ENCODE measurements at places on chromosomes 11 and 22.

DNA sequence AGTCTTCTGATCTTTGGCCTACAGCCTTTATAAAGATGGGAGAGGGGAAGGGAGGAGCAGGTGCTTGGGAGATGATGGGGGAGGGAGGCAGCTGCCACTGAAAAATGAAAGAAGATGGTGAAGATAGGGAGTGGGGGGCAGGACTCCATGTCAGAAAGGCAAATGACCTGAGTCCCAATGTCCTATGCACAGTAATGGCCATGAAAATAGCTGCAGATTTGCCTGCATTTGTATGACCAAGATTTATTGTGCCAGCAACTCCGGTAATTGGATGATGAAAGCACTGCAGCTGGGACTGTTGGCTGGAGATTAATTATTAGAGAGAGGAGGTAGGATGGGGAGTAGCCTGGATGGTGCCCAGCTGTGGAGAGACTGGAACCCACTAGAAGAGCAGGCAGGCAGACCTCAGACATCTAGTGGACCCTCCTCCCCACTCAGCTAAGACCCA, 36.1 kb downstream of the NEU3 start:
- DNase-seq, result no peak

DNA sequence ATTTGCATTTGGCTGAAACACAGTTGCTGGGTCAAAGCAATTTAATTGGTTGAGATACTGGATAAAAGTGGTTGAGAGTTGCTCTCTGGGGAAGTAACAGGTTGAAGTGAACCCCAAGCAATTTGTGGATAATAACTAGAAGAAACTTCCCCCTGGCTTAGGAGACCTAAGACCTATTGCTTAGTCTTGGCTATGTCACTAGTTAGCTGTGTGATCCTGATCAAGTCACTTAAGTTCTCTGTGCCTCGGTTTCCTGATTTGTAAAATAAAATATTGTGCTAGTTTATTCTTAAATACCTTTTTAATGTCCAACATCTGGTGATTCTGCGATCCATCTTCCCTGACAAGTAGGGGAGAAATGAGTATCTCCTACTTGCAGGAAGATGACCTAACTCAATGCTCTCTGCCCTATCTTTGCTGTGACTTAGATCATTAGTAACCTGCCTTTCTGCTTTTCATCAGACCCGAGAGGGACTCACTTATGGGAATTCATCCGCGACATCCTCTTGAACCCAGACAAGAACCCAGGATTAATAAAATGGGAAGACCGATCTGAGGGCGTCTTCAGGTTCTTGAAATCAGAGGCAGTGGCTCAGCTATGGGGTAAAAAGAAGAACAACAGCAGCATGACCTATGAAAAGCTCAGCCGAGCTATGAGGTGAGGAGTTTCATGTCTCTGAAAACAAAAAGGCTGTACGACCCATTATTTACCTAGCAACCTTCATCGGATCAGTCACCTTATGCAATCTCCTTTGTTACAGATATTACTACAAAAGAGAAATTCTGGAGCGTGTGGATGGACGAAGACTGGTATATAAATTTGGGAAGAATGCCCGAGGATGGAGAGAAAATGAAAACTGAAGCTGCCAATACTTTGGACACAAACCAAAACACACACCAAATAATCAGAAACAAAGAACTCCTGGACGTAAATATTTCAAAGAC, 37.5 kb downstream of the EHF start:
- DNase-seq, result no peak

- DNase-seq, result no peak
These were observed 12.3 kb downstream of the ABTB2 start for GRCh38 chr11:34345540-34345876.

GRCh38 chr11:108873310-108873709, 208.4 kb downstream of the DDX10 start:
- DNase-seq, result no peak

GRCh38 chr11:7600205-7600775, 73.0 kb downstream of the CYB5R2 start:
- DNase-seq, result no peak

GRCh38 chr11:77063407-77063806, 3.4 kb upstream of the CAPN5 start:
- no peak for DNase-seq

GRCh38 chr11:69919659-69920344, 100.6 kb upstream of the FGF3 start:
- no peak for DNase-seq

GRCh38 chr11:43242401-43242800, 69.4 kb upstream of the API5 start:
- DNase-seq, result no peak

GRCh38 chr22:25726241-25726640, 15.7 kb upstream of the MYO18B start:
- no peak for DNase-seq

- DNase-seq, result no peak
These were observed 36.2 kb downstream of the IGHMBP2 start for GRCh38 chr11:68939583-68940555.

DNA sequence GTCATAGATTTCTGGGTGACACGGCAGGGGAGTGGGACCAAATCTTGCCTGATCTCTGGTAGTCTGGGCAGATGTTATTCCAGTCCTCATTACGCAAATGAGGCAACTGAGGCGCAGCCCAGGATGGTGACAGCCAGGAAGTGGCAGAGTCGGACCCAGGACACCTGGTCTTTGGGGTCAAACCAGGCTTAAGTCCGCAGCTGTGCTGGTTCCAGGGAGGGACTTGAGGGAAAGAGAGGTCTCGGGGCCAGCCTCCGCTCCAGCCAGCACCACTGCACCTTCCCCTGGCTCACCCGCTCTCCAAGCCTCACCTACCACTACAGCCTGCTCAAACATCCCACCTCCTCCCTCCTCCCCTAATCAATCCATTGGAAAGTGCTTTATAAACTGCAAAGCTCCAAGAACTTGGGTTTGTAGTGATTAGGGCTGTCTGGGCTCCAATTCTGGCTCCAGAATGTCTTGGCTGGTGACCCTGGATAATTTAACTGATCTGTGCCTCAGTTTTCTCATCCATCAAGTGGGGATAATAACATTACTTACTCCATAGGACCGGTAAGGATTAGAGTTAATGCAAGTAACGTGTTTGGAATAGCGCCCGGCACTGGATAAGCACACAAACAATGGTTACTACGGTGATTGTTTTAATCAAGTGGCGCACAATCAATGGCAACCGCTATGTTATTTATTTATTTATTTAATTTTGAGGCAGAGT, 526 bp upstream of the PNPLA5 start:
- no peak for DNase-seq
